Activated T-helper 17 cell treated with anti-CD3 and anti-CD28 coated beads, Interleukin-2, amount 50 U/mL, for 72 hours (primary cell): ENCODE measurements at places on chromosomes 5 and 9. TPM values are rescaled to one million over a fixed set of nuclear protein-coding genes. Genes with fewer than 3 reads are reported as not detected.

HAVCR2 gene
- total RNA-seq = 46.9 TPM

PPP2R2B gene
- 1.0 TPM for total RNA-seq

DNA sequence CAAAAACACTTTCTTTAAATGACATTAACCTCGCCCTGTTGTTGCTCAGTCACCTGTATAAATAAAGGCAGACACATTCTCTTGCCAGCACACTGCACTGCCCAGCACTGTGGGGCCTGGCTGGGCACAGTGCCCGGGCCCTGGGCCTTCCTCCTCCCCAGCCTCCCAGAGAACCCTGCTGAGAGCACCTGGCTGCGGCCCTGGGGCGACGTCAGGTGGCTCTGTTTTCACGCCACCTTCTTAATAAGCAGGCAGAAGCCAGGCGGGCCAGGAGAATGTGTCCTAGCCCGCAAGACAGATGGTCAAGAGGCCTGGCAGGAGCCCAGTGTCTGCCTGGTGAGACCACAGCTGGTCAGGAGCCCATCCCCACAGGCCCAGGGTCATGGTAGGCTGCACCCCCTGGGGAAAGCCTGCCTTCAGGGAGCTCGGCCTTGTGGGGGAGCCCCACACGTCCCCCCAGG is 8.2 kb upstream of the AGPAT2 start:
- no peak for ATAC-seq

NREP gene
- total RNA-seq = 8.5 TPM

SHC3 gene
- total RNA-seq = not detected

- no peak for ATAC-seq
Measured at GRCh38 chr5:168171901-168172759, 119.3 kb upstream of the WWC1 start.

DAB2 gene
- total RNA-seq = 0.05 TPM

DNA sequence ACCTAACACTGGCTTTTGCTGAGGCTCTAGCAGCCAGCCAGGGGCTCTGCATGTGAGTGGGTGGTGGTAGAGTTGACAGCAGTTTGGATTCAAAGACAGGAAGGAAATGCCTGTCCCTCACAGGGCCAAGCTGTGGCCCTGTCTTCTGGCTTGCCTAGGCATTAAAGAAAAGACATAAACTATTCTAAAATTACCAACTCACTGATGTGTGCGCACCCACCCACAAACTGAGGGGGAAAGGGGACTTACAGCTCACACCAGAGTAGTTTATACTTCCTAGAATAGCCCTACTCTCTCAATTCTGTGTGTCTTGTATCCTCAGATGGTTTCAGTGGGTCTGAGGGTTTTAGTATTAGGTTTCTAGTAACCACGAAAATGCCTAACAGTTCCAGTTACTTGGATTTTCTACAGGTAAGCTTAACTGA is 18.3 kb upstream of the IL13 start:
- ATAC-seq = peak; percentile 51

TEK gene
- total RNA-seq = not detected

FGD3 gene
- 70.6 TPM for total RNA-seq

NR3C1 gene
- total RNA-seq = 33.2 TPM

DNA sequence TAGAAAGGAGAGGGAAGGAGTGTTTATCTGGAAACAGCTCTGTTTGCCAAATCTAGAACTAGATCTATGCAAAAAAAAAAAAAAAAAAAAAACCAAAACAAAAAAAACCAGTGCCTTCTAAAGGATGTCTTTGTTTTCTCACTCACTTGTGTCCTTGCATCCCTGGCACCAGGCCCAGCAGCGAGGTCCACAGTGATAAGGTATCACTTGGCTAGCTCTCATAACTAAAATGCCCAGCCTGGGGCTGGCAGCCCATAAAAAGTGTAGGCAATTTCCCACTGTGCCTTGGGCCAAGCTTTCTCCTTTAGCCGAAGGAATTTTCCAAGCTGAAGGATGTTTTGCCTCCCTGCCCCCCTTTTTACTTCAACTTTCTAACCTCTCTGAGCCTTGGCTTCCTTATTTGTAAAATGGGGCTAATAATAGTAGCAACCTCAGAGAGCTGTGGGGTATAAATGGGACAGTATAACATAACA is 20.8 kb downstream of the RGS3 start:
- no peak for ATAC-seq

GRCh38 chr9:69086312-69086711 is 50.8 kb downstream of the FXN start:
- ATAC-seq = no peak

SUSD1 gene
- 6.3 TPM for total RNA-seq

NR5A1 gene
- not detected for total RNA-seq

DNA sequence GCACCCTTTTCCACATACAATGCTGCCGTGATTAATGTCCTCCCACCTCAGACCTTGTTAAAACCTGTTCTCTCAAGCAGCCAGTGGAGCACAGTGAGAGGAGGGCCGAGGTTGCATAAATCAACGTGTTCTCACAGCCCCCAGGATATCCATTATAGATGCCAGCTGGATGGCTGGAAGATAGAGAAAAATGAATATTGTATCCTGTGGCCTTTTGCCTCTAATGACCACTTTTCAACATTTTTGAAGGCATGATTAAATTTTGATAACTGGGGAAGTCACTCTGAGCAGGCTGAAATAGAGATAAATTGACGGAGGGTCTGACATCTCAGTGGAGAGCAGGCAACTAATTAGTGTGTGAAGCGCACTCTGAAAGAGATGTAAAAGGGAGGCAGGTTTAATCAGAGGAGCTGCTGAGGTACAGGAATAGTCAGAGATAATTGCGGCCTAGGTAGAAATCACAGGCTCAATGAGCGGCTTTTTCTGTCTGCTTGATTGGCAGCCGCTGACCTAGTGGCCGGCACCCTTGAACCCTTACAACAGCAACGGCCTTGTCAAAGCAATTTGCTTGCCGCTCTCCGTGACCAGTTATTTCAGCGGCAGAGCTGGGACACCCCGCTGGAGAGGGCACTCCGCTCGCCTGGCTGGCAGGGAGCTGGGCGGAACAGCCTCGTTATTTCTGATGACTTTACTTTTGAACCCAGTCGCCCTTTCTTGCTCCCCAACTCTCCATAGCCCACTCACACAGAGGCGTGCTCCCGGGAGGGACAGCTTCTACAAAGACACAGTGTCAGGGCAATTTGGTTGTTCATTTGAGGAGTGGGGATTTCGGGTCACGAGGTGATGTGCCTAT is 560.7 kb downstream of the PSAT1 start:
- ATAC-seq = no peak

DAPK1 gene
- 2.0 TPM for total RNA-seq

GRCh38 chr9:16335788-16336580 is 534.5 kb downstream of the BNC2 start:
- no peak for ATAC-seq

DNA sequence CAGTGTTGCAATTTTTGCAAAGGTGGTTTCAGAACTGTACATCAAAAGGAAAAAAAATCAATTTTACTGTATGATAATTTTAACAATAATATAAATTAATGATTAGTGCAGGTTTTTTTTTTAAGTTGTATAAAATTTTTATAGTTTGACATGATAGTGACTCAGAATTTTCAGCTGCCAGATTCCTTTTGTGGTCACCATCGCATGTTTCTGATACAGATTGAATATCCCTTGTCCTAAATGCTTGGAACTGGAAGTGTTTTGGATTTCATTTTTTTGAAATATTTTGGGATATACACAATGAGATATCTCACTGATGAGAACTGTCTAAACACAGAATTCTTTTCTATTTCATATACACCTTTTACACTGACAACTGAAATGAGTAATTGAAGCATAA is 361.3 kb downstream of the RAB3C start:
- no peak for ATAC-seq

HRH2 gene
- 4.0 TPM for total RNA-seq

GRCh38 chr9:3740690-3741419 is 215.1 kb upstream of the RFX3 start:
- no peak for ATAC-seq

DNA sequence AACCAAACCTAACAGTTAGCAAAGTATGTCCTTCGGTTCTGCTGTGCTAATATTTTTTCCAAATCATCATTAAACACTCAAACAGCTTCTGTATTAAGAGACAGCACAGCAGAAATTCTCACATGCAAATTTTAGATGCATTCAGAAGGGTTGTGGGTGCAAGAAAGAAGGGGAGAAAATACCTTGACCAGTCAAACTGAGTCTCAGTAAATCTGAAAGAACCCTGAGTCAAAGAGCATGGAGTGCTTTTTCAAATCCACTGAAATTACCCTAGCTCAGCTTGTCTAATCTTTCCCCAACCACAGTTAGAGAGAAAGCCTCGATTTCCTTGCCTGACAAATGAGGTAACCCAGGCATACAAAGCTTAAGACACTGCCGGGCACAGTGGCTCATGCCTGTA is 55.1 kb downstream of the RETREG1 start:
- no peak for ATAC-seq

PCDHB8 gene
- not detected for total RNA-seq

DNA sequence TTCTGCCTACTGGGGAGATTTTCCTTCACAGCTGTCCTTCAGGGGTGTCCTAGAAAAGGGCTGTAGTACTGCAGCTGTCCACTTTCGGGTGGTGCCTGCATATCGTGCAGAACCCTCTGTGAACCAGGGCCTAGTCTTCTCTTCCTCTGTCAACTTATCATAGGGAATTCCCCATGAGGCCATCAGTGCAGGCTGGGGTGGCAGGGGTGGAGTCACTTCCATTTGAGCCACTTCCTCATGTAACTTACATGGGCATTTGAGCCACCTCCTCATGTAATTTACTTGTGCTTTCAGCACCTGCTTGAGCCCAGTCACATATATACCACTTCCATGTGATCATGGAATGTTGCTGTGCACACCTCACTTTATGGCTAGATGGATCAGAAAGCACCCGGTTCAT is 742.0 kb upstream of the RGMB start:
- ATAC-seq = no peak

- no peak for ATAC-seq
Measured at GRCh38 chr5:107483231-107484024, 187.3 kb downstream of the EFNA5 start.

DNA sequence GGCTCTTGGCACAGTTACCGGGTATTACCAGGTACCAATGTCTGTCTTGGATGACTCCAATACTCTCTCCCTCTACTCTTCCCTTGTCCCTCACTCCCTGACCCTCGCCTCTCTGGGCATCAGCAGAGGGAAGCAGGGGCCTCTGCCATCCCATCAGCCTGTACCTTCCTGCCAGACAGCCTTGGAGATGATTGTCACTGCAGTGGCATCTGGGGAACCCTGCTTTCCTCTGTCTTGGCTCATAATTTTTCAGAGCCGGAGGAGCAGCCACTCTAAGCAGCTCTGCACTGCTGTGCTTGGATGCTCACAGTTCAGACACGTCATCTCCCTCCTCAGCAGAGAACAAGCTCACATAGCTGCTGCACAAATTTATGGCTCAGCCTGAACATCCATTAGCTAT is 274.1 kb downstream of the SMARCA2 start:
- no peak for ATAC-seq

DNA sequence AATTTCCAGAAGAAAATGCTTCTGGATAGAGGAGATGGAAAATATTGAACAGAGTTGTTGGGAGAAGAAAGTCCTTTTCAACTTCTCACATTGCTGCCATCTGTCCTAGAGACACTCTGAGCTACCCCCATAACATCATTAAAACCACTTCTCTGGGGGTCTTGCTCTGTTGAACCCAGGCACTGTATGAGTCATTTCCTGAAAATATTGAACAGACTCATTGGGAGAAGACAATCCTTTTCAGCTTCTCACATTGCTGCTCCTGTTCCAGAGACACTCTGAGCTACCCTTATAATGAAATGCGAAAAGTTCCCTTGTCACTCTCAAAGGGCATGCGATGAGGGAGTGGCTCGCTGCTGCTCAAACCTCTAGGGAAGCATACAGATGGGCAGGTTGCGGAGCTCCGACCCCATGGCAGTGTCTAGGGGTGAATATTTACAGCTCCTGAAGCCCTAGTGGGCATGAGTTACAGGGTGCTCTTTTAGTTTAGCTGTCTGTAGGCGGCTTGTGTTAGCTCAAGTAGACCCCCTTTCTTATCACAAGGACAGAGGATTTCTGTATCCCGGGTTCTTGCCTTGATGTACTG is 90.7 kb downstream of the CDKN2A start:
- no peak for ATAC-seq

BARHL1 gene
- not detected for total RNA-seq

- no peak for ATAC-seq
Measured at GRCh38 chr5:172364773-172365172, 81.2 kb upstream of the UBTD2 start.

- ATAC-seq = no peak
Measured at GRCh38 chr9:128370367-128370751, 815 bp upstream of the URM1 start.

S1PR3 gene
- not detected for total RNA-seq

GRCh38 chr5:174618589-174618988 is 105.8 kb upstream of the MSX2 start:
- no peak for ATAC-seq

C5orf52 gene
- total RNA-seq = not detected
